HTR-8/SVneo (cell line): ENCODE measurements at places on chromosomes 1 and 21.

DNA sequence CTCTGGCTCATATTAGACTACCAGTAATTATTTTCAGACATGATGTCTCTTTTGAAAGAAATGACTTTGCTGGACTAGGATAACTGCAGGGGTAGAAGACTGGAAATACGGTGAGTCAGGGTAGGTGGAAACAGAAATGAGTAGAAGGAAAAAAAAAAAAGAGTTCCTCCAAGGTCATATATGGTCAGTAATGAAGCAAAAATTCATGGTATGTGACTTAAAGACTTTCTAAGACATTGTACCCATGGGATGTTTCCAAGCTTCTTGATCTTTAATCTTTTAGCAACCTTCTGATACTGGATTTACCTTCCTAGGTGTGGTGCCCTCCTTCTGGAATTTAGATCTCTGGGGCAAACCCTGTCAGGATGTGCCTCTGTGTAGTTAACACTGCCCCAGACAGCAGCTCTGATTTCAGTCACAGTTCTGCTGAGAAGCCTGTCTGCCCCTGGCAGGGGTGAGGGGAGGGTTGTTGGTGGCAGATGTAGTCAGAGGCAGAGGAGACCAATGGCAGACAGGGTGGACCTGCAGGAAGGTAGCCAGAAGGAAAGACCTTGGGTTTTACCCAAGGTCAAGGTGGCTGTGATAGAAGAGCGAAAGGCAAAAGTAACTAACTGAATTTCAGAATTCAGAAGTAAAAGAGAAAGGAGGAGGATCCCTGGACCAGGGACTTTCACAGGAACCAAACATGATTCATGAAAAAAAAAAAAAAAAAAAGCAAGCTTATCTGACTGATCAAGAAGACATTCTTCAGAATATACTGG lies 44.1 kb upstream of the BCL10 start:
- DNase-seq, result no peak

DNA sequence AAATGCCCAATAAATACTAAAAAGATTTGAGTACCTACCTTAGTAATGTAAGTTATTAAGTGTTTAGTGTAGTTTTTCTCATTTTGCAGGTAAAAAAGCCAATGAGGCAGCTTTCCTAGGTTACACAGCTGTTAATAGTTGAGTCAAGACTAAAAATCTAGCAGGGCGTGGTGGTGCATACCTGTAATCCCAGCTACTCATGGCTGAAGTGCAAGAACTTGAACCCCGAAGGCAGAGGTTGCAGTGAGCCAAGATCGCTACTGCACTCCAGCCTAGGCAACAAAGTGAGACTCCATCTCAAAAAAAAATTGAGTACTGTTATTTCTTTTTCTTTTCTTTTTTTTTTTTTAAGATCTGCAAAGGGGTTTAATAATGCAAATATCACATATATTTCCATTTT lies 7.7 kb downstream of the YBX1 start:
- DNase-seq, result no peak

DNA sequence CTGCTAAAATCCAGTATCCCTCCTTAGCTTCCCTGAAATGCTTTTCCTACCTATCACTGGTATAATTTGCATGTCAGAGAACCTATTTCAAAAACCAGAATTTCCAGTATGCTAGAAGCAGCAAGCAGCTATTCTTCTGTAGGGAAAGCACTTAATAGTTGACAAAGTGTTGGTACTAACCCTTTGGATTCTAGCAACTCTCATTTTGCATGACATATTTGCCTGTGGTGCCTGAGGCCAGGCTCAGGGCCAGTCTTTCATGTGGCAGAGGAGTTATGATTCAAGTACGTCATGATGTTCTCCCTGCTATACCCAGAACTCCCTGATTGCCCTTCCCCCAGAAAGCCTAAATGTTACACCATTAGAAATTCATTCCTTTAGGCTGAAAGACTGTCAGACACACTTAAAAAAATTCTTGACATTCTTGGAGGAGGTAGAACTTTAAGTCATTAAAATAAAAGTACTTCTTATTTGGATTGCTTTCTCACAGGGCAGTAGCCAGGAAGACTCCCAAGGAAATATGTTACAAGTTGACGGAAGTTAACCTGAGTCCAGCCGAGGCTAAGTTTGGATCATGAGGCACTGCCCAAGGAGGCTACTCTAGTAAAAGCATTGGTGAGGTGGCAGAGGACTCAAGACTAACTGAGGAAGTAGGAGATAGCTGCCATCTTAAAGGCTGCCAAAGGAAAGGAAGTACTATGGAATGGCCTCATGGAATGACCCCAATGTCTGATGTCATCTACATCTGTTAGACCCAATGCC lies 298.4 kb upstream of the SPAG17 start:
- no peak for DNase-seq

DNA sequence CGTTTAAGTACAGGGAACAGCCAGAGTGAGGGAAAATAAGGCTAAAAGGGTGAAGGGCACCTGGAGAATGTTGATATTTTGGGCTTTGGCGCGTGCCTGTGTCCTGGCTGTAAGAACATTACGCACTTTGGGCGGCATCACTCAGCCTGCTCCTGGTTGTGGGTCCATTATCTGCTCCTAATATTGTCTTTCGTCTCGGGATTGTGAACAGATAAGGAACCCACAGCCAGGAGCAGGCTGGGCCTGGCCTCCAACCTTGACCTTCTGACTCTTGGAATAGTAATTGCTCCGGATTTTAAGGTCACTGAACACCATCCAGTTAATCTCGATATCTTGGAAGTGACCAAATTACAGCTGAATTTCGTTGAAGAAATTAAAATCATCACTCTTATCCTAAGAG lies 61.9 kb downstream of the TCP10L start:
- no peak for DNase-seq

GRCh38 chr1:149846593-149847466 lies 52.5 kb upstream of the BOLA1 start:
- no peak for DNase-seq

- no peak for DNase-seq
Measured at GRCh38 chr1:57986432-57986831, 560.1 kb downstream of the OMA1 start.

DNA sequence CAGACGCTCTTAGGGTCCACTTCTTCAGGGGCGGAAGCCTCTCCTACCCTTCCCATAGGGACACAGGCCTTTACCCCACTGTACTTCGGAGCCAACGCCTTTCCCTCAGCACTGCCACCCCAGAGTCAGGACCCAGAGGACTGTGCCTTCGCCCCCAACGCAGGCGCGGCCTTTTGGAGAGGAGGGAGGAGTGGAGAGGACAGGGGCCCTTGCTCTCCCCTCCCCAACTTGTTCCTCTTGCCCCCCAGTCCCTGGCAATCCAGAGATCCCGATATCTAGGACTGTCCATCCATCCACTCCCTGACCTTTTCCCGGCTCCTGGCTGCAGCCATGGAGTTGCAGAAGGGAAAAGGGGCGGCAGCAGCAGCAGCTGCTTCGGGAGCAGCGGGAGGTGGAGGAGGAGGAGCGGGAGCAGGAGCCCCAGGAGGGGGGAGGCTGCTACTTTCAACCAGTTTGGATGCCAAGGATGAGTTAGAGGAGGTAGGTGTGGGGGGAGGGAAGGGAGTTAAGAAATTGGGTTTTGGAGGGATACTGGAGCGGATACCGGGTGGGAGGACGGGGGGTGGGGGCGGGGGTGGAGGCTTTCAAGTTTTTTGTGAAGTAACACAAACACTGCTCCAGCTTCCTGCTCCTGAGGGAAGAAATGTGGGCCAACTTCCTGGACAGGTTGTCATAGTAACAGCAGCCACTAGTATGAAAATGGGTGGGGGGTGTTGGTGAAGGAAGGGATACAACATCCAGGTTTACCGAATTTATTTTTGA lies 636 bp downstream of the INTS3 start:
- DNase-seq, result no peak

DNA sequence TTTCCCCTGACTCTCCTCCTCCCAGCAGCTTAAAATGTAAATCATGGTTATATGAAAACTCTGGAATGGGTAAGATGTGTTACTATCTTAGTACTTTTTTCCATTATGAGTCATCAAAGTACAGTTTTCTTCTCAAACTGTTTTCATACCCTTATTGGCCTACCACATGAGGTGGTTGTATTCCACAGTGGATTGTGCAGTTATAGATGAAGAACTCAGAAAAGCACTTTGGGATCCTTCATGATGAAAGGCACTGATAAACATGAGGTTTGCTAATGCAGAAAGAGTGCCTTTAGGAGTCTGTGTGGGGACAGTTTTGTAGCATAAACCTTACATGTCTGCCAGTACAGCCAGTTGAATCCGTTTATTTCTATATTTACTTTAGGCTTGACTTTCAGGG lies 32.0 kb upstream of the MYOCOS start:
- DNase-seq, result no peak

DNA sequence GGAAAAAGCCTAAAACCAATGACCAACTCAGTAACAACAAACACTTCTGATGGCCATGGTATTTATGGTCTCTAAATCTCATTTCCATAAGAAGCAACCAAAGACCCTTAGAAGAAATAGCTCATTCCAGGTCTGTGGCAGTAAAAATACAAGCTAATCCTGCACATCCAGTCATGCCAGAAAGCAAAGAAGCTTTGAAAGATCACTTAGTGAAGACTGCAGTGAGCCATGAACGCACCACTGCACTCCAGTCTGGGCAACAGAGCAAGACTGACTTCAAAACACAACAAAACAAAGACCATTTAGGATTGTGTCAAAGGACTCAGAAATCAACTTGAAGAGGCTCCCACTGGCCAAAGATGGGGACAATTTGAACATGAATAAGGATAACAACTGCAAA lies 18.4 kb upstream of the ELK4 start:
- DNase-seq, result no peak

DNA sequence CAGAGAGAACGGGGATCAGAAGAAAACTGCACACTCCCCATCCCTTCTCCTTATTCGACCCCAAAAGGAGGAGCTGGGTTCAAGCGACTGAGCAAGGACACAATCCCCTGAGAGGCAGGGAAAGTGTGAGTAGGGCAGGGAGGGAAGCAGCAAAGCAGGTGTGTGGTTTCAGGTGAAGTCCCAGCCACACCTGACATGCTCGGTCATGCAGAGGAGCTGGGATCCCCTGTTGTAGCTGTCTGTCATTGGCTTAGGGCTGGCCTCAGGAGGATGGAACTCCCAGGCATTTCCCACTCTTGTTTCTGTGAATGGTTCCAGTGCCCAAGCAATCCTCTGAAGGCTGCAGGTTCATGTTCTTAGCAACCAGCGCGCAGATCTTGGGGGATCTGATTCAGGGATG lies 150.7 kb downstream of the DSCAM start:
- no peak for DNase-seq

DNA sequence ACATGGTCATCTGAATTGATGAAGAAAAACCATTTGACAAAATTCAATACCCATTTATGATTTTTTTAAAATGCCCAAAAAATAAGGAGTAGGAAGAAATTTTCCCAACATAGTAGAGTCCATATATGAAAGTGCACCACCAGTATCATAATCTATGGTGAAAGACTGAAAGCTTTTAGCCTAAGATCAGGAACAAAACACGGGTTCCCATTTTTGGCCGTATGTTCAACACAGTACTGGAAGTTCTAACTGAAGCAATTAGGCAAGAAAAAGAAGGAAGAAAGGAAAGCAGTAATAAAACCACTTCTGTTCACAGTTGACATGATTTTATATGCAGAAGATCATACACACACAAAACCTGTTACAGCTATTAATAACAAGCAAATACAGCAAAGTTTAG lies 227.8 kb upstream of the RAB4A start:
- DNase-seq, result no peak

- DNase-seq, result peak; percentile 23
Measured at GRCh38 chr1:64403331-64403730, 66.6 kb upstream of the CACHD1 start.

- no peak for DNase-seq
Measured at GRCh38 chr1:1081311-1082238, 7.5 kb upstream of the RNF223 start.

DNA sequence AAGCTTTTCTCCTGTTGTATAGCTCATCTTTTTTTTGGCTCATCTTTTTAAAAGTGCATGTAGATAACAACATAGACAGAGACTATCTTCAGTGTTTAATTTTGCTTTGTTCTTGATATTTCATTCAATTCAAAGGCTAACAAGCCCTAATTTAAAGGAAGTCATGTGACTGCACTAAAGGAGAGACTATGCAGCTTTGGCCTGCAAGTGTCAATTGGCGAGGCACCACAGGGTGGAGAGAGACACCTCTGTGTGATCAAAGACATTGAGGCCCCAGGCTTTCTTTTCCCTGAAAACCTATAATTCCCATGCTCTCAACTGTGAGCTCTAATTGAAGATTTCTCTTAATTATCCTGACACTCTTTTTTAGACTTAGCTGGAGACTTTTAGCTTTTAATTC lies 53.6 kb downstream of the CHODL start:
- no peak for DNase-seq
